NCI-H226 (cell line): ENCODE measurements at places on chromosomes 13 and 19.

DNA sequence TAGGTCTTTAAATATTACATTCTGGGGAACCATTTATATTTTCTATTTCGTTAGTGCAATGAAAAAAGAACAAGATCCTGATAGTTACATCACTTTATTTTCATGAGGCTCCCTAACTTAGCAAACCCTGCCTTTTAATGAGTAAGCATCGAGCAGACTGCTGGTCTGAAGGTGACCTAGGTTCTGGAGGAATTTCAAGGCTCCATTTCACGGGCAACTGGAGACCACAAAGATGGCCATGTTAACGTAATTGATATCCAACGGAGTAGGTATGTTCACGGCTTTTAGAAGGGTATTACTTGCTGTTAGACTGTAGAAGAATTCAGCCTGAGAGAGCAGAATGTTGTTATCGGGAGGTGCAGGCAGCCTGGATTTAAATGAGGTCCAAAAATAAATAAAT is 1597.6 kb downstream of the EFNB2 start:
- no peak for DNase-seq

DNA sequence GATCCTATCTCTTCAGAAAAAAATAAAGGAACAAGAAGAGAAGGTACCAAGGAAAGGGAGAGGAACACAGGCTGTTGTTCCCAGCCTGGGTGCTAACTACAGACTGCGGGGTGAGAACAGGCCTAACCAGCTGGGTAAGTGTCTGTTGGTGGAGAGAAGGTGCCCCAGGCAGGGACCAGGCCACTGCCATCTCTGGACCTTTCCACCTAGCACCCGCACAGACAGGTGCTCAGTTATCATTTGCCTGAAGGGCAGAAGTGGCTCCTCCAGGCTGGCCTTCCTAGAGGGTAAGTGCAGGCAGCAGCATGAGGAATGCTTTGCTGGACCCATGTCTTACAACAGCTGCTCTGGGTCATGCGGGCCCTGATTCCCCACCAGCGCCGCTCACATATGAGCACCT is 10.1 kb downstream of the DNMT1 start:
- DNase-seq: no peak

- no peak for DNase-seq
Observed at GRCh38 chr19:19487077-19487949, 28.0 kb downstream of the TSSK6 start.

DNA sequence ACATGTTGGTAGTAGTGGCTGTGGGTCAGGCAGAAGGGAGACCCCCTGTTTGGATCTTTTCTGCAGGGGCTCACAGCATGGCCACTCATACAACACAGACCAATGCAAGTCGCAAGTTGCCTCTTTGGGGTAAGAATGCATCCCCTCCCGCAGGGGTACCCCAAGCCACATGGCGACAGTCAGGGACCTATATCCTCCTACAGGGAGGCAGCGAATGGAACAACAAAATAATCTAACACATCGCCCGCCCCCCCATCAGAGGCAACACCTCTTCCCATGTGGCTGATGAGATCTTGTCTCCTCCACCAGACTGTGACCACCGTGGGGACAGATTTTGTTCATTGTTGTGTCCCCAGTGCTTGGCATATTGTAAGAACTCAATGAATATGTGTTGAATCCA is 40.7 kb upstream of the PNMA8B start:
- DNase-seq: no peak
